ENCODE measurements at places on chromosomes 2 and 18.
A peak's percentile ranks its signal among the peaks of the same experiment; 100 is the strongest.

DNA sequence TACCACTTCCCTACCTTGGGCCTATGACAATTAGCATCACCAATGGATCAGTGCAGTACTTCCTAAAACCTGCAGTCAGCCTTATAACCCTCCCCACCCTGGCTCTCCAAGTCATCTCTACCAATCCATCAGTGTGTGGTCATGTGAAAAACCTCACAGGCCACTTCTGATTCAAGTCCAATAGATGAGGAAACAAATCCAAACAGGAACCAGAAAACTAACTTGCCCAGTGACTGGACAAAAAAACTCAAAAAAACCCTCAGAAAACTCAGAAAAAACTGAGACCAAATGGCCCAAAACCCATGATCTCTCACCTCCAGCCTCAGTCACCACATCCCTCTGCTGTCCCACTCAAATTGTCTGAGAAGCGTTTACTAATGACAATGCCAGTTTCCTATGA, 43.3 kb downstream of the TGFA start:
- no peak for DNase-seq

GRCh38 chr2:147558620-147559019, 286.2 kb upstream of the ACVR2A start:
- DNase-seq, result no peak

GRCh38 chr2:25310709-25310964, 31.1 kb downstream of the DNMT3A start:
- DNase-seq, result no peak

- DNase-seq, result peak; percentile 72
These were observed 3.8 kb downstream of the GALNT5 start for GRCh38 chr2:157261199-157261782.
